ENCODE measurements at places on chromosomes 7 and 10.

DNA sequence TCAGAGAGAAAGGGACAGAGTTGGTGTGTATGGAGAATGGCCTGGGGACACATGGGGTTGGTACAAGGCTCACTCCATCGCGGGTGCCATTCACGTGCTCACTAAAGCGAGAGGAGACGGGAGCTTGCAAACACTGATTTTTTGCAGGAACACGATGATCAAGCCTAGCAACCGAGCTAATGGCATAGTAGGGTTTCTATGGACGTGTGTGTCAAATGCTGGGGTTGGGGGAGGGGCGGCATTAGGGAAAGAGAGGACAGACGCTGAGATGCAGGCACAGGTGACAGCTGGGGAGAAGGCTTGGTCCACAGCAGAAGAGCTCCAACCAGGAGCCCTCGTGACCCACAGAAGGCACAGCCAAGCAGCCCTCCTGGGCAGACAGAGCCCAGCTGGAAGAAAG is 33.9 kb downstream of the RCC1L start:
- no peak for DNase-seq

GRCh38 chr7:128352153-128352537 is 8.4 kb upstream of the RBM28 start:
- DNase-seq, result no peak

DNA sequence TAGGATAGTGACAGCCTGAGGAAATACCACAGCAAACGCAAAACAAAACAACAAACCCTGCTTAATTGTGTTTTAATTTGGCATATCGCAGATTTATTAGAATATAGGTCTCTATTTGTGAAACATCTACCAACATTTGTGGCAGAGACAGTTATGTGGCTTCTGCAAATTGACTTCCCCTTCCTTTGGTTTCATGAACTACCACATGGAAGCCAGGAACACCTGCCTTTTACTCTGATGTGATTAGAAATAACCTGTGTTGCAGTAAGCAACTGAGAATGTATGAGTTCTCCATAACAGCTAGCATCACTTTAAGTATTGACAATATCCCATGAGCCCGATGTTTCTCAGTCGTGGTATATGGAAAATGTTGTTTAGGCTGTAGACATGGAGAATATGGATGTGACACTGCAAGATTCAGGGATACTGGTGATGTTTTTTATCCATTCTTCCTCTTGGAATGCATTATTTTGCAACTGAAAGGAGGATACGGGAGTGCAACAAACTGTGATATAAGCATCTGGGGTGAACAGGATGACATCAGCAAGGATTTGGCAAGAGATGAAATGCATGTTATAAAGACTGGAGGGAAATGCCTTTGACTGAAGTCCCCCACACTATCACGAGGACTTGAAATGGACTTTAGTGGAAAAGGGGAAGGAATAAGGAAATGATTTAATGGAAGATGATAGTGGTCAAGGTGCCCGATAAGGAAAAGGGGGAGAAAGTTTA is 95.9 kb downstream of the CUBN start:
- no peak for DNase-seq

DNA sequence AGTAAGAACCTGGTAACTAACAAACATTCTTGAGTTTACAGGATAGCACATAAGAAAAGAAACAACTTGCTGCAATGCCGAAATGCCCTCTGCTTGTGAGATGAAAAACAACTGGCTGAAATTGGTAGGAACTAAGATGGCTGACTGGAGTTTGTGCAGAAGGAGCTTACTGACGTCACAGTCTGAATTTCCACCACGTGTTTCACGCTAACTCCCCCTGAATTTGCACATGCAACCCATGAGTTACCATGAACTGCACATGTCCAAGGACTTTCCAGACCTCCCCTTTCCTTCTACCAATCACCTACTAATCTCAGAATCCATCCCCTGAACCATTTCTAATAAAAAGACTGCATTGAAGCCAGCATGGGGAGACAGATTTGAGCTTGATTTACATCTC is 86.3 kb upstream of the KCND2 start:
- DNase-seq, result no peak

DNA sequence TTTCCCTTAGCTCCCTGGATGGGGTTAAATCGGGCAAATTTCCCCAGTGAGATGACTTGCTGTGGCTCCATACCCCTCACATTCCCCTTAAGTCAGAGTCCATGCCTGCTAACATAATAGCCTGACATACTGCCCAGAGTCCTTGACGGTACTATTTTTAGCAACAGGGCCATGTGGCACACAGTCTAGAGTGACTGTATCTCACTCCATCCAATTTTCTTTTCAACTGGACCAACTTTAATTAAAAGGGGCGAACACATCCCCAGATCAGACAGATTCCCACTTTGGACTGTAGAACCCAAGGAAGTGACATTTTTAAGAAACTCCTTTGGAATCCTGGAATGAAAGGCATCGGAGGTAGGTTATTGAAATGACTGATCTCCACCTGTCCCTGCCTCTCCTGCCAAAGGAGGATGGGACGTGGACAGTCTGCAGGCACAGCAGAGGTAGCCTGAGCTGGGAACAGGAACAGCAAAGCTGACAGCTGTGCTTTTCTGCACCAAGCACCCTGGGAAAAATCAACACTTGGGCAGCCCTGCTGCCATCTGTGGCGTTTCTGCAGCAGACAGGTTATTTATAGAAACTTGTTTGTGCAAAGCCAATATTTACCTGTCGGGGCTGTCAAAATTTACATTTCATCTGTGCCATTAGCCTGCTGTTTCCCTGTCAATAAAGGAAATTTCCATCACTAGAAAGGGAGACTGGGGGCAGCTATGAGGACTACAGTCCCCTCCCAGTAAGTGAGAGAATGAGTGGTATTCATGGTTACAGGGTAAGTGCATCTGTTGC is 221.5 kb upstream of the AOAH start:
- no peak for DNase-seq

GRCh38 chr10:118922226-118922625 is 107.3 kb upstream of the NANOS1 start:
- no peak for DNase-seq

DNA sequence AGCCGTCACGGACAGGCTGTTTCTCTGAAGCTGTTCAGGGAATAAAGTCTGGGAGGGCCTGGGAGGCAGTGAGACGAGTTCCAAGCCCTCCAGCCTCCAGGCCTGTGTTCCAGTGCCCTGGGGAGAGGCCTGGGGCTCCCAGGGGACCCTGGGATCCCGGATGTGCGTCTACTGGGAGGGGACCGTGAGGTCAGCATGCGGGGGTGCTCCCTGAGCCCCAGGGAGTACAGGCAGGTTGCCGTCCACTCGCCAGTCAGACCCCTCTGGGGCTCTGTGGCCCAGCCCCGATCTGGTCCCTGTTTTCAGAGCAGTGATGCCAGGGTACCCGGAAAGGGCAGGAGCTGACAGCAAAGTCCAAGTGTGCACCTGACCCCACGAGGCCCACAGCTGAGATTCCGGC is 80.9 kb upstream of the DNAAF5 start:
- no peak for DNase-seq

- DNase-seq, result no peak
Measured at GRCh38 chr7:111765751-111766643, 203.7 kb upstream of the IMMP2L start.

GRCh38 chr7:74225400-74225799 is 15.6 kb downstream of the LAT2 start:
- DNase-seq, result no peak

DNA sequence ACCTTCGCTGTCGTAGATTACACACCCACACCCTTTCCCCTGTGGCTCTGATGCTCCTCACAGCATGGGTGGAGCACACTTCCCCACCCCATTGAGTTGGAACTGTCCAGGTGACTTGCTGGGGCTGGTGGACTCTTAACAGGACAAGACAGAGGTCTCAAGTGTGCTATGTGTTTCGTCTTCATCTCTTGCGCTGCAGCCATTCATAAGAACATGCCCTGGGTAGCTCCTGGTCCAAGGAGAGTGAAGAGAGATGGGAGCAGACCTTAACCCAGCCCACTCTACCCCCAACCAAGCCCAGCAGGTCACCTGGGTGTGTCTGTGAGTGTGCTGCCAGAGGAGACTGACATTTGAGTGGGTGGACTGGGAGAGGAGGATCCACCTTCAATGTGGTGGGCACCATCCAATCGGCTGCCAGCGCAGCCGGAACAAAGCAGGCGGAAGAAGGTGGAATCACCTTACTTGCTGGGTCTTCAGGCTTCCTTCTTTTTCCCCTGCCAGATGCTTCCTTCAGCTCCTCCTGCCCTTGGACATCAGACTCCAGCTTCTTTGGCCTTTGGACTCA is 112.4 kb downstream of the HTR5A start:
- no peak for DNase-seq

DNA sequence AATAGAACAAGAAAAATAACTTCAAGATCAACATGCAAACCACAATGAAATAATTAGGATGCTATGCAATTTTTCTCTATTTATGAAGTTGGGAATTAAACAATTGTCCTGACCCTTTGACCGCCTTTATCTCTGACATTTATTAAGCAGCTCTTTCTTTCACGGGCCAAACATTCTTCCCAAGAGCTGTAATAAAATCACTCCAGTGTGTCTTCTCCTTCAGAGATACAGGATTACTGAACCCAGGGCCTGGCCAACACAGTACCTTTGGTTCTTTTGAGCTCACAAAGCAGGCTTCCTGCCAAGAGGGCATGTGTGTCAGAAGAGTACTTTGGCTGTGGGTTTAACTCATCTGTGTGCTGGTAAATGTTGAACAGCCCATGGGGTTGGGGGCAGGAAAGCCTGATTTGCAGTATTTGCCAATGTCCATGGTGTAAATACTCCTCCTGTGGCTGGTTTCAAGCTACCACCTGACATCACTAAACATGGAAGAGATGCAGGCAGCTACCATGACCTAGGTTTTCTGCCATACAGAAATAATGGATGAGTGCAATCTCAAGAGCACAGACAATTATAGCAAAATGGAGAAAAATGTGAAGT is 121.7 kb downstream of the FANK1 start:
- no peak for DNase-seq
